ENCODE measurements at places on chromosomes 12 and 14. TPM values are rescaled to one million over a fixed set of nuclear protein-coding genes. Genes with fewer than 3 reads are reported as not detected.

DNA sequence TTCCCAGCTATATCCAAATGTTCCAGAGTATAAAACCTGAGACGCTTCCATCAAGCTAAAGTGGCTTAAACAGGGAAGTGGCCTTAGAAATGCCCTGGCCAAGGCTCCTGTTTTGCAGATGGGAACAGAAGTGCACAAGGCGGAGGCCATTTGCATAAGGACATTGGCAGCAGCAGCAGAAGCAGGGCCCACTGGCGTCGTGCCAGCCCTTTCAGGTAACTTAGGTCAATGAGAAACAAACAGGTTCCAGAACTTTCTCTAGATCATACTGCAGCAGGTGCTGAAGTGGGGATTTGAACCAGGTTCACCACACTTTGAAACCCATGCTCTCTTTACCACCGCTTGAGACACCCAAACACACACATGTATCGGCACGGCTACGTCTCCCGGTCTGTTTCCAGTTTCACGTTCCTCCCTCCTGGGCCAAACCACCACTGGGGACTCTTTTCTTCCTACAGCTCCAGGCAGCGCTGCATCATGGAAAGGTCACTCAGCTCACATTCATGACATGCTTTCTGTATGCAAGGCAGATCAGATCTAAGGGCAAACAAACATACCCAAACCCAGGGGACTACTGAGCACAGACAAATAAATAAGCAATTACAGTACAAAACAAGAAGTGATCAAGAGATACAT lies 46.0 kb upstream of the PLEKHG6 start:
- DNase-seq: no peak

- DNase-seq: no peak
These were observed 23.4 kb upstream of the FSCB start for GRCh38 chr14:44530475-44530874.

Gene ANG
- total RNA-seq: 4.4 TPM

DNA sequence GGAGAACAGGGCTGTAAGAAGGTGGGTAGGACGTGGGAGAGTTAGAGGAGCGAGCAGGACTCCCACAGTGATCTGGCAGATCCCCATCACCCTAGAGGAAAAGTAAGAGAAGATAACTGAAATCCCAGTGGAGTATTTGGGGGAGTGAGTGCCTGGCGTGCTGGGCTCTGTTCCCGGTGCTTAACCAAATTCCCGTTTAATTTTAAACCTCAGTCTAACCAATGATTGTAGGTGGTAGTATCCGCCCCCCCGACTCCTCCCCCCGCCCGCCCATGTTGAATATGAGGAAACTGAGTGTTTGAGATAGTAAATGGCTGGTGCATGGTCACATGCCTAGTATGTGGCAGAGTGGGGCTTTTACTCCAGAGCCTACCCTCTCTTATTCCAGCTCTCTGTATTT lies 1.2 kb downstream of the TARBP2 start:
- DNase-seq: no peak

Gene RHOJ
- total RNA-seq: not detected

GRCh38 chr14:104766256-104766862 lies 13.4 kb downstream of the SIVA1 start:
- DNase-seq: no peak

Measured in PC-9 (cell line).